Kidney glomerular epithelial cell (primary cell): ENCODE measurements at places on chromosomes 2 and 18.
A peak's percentile ranks its signal among the peaks of the same experiment; 100 is the strongest.

DNA sequence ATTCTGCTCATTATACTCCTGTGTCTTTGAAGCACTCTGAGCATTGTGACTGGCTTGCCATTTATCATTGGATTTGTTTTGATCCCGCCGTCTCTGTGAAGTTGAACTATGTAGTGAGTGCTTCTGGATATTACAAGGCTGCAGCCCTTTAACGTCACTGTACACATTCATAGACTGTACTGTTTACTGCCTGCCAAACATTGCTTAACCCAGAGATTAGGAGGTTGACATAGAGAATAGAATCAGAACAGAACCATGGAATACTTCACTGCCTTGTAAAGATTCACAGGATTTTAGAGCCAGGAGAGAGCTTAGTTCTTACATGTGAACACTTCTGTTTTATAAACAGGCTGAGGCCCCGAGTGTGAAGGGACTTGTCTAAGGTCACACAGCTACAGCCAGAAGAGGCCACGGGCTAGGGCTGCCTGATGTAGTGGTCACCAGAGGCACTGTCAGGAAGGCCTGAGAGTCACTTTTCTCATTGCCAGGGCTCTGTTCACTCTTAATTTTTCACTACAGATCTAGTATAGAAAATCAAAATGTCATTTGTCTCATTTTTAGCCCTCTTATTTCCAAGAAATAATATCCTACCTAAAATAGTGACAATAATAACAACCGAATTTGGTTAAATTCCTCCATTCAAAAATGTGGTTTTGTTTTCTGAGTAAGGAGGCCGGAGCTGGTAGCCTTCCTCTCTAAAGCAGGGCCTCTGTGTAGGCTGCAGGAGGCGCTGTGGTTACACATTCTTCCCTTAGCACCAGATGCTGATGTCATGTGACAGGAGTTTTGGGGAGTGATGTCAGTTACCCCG, 87.9 kb downstream of the UGGT1 start:
- DNase-seq = peak; percentile 24

DNA sequence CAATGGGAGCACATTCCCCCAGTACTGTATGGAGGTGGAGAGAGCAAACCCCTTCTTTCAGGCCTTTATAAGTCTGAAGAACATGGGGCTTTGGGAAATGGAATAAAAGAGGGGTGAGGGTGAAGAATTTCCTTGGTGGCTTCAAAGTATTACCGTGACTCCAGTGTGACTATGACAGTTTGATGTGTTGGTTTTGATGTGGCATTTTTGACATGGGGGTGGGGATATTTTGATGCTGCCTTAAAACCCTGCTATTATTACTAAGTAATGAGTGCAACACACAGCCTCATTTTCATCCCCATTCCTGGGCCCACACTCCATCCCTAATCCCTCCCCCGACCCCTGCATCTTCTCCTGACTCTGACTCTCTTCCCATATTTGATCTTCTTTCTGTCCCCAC, 23.6 kb downstream of the QPCT start:
- no peak for DNase-seq

DNA sequence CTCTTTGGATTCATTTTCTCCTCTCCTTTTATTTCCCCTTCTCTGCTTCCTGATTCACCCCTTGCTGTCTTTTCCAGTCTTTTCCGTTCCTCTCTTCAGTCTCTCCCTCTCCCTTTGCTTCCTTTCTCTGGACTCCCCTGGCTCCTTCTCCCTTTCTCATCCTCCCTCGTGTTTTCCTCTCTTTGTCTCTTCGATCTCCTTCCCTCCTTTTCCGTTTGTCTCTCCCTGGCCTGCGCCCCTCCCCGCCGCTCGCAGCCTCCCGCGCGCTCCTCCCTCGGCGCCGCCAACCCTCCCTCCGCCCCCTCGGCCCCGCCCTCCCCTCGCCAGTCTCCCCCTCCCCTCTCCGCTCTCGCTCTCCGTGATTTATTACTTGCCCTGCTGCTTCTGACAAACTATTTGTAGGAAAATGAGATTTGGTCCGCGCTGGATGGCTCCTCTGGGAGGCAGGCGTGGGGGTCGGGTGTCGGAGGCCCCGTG, 46.0 kb upstream of the PAX8 start:
- peak; percentile 79 for DNase-seq

DNA sequence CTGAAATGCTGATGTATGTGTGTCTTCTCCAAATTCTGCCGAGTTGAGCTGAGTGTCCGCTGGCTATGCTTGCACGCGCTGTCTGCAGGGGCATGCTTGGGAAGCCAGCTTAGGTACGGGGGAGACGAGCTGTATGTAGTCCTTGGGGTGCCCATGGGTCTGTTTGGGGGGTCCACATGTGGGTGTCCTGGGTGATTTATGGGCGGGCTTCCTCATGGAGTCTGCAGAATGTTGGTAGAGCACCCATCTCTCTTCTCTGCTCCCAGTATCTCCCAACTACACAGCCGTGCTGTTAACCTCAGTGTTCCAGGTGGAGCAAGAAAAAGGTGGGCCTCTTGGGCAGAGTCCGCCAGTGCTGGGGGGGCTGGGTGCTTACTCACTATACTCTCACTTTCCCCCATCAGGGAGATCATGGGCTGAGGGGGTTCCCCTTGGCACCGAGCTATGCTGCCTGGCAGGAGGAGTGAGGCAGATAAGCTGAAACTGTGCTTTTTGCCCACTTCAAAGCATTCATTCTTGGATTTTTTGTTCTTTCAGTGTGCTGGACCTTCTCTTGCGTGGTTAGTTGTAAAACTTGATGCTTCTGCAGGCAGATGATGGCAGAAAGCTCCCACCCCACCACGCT, 128.2 kb upstream of the ALKAL2 start:
- no peak for DNase-seq

DNA sequence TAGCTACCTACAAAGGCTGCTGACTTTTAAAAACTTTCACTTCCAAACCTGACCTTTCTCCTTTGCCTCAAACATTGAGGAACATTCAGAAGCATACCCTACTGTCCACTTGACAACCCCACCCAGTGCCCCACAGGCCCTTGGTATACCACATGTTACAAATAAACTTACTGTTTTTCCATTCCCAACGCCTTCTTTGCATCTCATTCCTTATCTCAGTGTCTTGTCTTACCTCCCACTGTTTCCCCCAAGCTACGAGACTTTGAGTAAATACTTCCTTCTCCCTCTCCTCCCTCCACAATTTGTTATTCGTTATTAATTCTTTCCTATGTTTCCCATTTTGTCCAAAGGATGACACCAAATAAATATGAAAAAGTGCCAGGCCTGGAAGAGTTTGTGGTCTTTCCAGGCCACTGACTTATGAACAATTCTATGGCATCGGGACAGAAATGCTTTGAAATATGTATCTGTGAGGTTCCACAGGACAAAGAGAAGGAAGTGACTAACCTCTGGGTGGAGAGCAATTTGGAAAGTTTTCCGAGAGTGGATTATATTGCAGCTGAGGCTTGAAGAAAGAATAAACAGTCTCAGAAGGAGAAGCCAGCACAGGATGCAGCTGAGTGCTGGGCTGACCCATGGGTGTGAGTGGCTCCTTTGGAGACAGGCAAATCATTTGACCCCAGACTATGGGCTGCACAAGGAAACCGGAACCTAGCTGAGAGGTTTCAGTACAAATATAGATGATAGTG, 409.0 kb downstream of the LPIN1 start:
- DNase-seq = no peak

DNA sequence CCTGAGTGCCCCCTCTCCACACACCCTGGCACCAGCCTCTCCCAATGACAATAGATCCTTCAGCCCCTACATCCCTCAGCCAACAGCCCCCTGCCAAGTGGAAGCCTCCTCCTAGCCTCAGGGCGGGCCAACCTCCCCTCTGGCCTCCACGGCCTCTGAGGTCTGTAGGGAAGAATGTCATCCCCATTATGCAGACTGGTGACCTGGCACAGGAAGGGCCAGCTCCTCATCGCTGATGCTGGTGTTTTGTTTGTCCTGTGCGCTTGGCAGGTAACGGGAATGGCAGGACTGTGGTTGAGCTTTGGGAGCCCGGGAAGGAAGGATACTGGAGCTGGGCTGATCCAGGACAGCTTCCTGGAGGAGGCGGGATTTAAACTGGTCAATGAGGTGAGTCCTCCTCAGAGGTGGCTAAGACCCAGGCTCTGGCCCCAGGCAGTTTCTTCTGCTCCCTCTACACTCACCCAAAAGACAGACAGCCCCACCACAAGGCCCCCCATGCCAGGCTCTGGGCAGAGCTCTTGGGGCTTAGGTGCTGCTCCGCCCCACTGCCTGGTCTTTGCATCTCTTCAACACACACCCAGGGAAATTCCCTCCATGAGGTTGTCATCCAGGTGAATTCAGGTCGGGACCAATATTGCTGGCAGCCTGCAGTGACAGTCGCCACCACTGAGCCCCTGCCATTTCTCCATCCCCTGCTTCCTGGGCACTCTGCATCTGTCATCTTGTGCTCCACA, 75.2 kb upstream of the SMAD7 start:
- DNase-seq = no peak
